ENCODE measurements at places on chromosomes 2 and 18.

DNA sequence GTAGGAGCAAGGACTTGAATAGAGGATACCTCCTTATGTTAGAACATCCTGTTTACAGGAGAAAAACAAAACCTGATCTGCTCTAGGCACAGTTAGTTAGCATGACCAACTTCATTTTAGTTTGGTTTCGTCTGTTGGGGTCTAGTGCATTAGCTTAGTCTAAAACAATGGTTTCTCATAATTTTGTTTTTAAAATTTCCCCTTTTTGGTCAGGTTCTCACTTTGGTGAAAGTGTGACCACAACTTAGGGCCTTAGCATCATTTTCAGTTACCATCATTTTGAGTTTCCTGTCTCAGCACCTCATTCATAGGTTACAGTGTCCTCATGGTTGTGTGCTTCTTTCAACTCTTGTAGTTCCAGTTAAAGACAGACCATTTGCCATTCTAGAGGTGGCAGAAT lies 1277.0 kb upstream of the SLC39A10 start:
- DNase-seq = no peak

DNA sequence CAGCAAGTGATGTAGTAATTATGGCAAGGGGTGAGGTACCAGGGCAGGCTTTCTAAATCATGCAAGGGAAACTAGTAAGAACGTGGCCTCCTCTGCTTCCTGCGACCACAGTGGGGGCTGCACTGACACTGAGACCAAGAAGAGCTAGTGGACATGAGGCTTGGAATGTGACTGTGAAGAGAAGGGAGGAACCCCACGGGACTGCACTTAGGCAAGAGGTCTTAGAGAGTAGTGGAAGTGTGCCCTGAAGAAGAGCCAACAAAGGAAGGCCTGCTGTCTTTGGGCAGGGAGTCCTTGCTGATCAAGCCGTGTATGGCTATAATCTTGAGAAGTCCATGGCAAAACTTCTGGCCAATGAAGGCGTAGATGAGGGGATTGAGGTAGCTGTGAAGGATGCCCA lies 8.9 kb upstream of the RUFY4 start:
- DNase-seq = no peak

GRCh38 chr2:18432999-18433398 lies 127.5 kb downstream of the RDH14 start:
- no peak for DNase-seq

DNA sequence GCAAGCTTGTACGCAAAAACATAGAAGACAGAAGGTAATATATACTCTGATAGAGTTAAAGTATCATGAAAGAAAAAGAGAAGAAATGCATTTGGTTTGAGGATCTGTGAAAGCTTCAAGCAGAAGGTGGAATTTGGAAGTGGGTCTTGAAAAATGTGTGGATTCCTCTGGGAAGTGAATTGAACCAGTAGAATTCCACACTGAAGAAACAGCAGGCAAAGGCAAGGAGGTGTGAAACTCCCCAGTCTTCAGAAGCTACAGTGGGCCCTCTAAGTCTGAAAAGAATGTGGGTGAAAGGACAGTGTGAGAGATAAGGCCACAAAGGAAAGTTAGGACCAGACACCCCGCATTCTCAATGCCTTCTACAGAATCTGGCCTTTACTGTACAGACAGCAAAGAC lies 25.6 kb downstream of the COBLL1 start:
- no peak for DNase-seq

GRCh38 chr2:237603718-237604362 lies 13.3 kb upstream of the RAB17 start:
- DNase-seq = no peak

DNA sequence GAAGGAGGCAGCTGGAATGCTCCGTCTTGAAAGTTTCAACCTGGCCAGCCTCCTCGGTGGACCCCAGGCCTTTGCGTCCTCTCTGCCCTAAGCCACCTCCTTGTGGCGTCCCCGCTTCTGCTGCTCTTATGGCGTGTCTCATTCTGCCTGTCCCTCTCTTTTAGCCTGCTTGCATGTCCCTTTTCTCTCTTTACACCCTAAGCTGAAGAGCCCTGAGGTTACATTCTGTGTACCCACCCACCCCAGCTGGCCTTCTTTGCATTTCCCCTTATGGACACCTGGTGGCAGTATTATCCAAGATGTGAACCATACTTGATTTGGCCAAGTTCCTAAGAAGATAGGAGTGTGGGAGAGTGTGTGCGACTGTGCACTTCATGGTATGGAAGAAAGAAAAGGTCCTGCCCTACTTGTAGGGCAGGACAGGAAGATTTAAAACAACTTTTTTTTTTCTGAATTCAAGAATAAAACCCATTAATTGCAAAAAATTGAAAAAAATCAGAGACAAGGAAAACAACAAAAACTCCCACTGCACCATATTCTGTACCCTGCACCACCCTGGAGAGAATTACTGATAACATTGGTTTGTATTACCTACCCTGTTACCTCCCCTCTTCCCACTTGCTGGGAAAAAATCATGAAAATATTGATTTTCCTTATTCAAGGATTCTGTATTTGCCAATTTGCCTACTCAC lies 77.4 kb downstream of the DYSF start:
- no peak for DNase-seq

- DNase-seq = no peak
Measured at GRCh38 chr2:9273486-9274130, 67.0 kb downstream of the ASAP2 start.

DNA sequence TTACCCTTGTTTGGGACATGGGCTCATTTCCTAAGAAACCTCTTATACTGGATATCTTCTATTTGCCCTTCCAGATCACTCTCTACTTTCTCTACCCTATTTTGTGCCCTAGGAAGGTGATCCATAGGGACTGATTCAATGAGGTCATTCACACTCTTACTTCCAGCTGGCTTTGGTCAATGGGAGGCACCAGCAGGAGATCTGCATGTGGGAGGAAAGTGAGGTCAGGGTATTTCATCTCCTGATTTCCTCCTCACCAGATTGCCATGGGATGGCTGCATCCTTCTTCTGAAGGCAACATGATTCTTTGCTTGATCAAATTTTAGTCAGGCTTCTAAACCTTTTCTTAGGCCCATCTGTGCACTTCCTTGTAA lies 15.2 kb downstream of the M1AP start:
- no peak for DNase-seq

- peak; percentile 5 for DNase-seq
Measured at GRCh38 chr2:179340678-179341077, 76.0 kb upstream of the SESTD1 start.

DNA sequence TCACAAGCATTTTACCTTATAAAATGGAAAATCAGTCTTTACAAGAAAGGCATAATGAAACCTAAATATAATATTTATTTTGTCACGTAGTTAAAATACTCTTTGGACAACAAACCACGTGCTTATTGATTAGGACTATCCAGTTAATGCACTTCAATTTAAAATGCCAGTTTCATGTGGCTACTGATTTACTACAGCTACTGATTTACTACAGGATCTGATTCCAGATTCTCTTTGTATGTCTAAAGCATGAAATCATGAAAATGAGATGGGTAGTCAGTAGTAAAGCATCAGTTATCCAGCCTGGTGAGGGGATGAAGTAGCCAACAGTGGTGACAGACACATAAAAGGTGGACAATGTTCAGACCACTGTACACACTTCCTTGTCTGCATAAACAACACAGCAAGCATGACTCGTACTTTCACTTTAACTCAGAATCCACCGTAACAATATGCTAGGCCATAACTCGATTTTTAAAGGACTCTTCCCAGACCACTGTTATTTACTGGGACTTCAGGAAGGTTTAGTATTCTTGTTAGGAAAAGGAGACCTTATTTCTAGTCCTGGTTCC lies 24.9 kb downstream of the ACAA2 start:
- no peak for DNase-seq

DNA sequence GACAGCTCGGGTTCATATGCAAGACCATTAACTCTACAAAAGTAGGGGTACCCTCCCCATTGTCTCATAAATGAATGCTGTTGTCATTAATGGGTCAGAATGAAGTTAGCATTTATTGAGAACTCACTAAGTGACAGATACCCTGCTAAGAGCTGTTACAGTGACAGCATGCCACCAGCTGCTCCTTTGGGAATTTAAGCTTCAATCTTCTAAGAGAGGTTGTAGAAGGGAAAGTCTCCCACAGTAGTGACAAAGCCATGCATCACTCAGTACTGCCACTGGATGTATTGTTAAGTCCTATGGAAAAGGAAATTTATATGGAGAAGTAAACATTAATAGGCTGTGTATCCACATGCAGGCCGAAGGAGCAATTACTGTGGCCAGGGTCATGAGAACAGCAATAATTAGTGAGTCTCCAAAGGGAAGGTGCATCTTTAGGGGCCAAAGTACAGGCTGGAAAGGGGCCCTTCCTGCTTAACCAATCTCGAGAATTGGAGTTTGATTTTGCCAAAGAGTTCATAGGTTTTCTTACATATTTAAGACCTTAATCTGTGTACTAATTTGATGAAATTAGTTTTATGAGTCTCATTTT lies 64.5 kb upstream of the FAM124B start:
- DNase-seq = no peak

DNA sequence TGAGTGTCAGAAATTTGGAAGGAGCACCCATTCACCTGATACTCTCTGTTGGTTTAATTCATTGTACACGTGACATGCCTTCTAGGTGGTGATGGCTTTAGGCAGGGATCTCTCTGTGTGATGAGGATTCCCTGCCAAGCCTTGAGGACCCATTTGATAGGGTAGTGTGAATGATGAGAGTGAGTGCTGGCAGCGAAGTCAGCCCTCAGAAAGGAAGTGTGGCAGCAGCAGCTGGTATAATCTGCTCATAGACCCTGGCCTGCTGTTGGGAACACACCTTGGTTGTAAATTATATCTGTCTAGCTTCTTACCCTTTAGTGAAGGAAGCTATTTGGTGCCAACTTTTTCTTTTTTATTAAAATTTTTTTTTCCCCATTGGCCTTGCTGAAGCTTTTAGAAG lies 164.5 kb downstream of the HAUS1 start:
- DNase-seq = no peak

DNA sequence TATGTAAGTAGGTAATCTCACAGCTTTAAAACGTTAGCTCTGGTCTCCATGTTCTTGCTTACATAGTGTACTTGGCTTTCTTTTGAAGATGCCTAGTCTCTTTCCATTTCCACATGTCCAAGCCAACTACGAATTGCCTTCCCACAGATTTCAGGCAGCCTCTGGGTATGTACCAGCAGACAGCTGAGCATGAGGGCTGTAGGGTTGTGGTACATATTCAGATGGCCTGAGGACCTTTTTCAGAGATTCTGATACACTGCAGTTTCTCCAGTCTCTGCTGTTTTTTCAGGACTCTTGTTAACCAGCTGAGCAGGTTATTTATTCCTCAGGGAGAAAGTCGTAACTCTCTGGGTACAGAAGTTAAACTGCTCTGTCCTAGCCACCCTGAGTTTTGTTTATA lies 3.1 kb upstream of the KCNJ13 start:
- no peak for DNase-seq

DNA sequence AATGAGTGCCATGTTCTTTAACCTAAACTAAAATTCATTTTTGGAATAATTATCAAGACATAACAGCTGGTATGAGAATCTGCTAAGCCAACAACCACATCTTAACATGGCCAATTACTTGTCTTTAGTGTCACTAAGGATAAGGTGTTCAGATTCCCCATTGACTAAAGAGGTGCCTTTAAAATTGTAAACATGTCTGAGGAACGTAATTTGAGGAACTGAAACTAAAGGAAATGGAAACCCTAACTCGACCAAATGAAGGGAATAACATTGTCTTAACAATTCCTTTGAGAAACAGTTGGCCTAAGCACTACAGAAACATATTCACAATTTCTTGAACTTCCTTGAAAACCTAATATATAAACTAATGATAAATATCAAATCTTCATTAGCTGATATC lies 355.4 kb upstream of the GULP1 start:
- no peak for DNase-seq

DNA sequence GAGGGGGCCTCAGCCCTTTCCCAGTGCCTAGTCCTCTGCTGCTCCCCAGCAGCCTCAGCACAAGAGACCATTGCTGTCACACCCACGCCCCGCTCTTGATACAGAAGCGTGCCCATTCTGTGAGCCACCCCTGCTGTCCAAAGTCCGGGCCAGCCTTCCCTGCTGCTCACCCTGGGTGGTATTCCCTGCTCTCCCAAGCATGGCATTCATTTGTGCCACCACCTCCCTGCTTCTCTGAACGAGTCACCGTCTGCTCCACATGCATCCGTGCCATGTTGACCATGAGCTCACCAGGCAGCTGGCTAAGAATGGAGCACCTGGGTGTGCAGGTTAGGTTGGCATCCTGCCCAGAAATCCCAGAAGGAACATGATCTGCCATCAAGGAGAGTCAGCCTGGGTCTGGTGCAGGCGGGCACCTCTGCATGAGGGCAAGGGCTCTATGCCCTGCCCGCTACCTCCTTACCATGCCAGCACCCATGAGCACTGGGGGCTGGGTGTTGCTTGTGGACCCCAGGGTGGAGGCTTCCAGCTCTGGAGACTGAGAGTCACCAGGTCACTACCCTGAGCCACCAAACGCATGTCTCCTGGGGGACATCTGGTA lies 63.0 kb downstream of the TWIST2 start:
- DNase-seq = peak; percentile 70

DNA sequence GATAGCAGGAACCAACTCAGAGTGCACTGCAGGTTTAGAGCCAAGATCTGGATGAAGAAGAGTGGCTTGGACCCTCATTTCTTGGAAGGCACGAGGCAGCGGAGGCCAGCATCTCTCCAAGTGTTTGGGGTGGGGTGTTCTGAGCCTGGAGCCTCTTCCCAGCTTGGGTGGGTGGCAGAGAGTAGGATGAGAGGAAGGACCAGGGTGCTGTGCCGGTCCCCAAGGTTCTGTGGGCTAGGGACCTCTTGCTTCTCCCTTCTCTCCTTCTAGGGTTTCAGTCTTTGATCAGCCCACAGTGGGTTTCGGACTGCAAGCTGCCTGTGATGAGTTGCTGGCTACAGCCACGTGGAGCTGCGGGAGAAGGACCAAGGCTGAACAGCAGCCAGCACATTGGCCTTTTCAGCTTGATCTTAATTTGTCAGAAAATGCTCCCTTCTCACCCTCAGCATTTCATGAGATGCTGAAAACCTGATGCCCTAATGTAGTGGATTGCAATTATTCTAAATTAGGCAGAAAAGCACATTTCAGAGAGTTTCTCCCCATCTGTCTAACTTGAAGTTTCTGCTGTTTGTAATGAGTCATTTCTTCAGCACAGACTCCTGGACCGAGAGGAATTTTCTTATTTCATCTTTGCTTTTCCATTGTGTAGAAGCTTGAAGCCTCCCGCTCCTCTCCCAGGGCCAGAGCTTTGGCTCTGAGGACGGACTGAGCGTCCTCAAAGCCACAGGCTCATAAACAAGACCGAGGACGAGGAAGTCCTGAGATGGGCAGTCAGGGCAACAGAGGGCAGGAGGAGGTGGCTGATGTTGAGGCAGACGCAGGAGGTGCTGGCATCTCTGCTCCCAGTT lies 99.1 kb upstream of the HDAC4 start:
- no peak for DNase-seq

DNA sequence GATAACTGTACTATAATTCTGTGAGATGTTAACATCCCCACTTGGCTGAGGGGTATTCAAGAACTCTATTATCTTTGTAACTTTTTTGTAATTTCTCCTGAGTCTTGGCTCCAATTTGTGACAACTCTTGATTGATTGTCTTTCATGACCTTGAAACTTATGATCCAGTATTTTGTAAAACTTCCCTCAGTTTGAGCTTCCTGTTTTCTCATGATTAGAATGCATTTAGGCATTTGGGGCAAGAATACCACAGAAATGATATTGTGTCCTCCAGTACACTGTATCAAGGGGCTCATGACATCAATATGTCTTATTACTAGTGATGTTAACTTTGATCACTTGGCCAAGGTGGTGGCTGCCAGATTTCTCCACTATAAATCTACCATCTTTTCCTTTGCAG lies 37.4 kb downstream of the PNO1 start:
- no peak for DNase-seq

All from NCI-H2081 treated with DMSO at 0.1 percent for 48 hours (cell line).